ENCODE measurements at places on chromosomes 12 and 14.
A peak's percentile ranks its signal among the peaks of the same experiment; 100 is the strongest.

DNA sequence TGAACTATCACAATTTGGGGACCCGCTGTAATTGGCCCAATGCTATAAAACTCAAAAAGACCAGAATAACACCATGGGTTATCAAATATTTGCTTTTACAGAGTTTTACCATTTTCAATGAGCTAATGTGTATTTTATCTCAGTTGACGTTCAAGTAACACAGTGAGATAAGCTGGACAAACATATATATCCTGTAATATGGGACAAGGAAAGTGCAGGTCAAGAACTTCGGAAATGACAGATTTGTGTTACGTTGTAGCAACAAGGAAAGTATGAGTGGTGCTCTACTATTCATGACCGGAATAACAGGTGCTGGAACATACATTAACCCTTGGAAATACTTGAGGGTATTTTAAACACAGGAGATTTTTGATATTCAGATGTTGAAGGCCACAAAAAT, 566.4 kb upstream of the FLRT2 start:
- no peak for DNase-seq

DNA sequence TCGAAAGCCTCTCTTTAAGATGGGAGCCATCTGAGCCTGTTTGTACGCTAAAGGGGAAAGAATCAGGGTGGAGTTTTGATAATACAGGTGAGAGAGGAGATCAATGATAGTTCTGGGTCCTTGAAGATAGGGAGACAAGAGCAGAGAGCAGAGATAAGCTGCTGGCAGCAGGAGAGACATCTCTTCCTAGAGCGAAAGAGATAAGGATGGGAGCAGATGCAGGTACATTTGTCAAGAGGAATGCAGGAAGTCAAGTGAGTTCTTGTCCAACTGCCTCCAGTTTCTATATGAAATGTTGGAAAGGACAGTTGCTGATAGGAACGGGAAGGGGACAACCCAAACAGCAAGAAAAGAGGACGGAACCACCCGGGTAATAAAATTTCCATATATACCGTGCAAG, 24.7 kb upstream of the HIF1A start:
- no peak for DNase-seq

DNA sequence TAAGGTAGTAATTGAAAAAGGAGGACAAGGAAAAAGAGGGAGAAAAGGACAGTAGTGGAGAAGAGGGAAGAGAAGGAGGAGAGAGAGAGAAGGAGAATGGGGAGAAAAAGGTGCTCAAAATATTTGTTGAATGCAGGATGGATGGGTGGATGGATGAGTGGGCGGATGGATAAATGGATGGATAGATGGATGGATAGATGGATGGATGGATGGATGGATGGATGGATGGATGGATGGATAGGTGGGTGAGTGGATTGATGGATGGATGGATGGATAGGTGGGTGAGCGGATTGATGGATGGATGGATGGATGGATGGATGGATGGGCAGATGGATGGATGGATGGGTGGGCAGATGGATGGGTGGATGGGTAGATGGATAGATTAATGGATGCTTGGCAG, 21.3 kb upstream of the C14orf132 start:
- no peak for DNase-seq

DNA sequence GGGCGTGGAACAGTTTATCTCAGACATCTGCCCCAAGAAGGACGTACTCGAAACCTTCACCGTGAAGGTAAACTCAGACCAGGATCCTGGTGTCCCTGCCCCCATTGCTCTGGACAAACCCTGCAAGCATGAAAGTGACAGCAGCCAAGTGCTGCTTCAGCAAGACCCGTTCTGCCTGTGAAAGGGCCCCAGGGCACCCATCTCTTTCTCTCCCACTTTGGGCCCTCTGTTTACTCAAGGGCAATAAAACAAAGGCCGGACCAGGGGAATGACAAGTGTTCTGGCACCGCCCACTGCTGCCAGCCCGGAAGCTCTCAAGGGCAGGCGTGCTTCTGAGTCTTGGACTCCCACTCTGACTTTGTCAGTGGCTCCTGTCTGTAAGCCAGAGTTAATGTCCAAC, 35.3 kb downstream of the CD9 start:
- DNase-seq = no peak

DNA sequence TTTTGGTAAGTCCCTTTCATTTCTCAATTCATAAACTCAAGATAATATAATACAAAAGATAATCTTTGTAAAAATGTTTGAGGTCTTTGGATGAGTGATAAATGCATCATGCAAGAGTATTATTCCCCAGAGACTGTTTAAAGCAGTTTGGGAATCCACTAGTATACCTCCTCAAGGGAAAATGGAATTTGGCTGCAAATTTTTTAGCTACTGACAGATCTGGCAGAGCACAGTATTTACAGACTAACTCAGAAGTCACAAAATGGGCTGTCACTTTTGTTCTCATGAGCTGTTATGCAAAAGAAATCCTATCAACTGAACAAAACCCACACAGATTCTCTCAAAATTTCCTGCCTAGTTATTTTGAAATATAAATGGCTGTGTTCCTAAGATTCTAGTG, 9.9 kb downstream of the SPIC start:
- no peak for DNase-seq

DNA sequence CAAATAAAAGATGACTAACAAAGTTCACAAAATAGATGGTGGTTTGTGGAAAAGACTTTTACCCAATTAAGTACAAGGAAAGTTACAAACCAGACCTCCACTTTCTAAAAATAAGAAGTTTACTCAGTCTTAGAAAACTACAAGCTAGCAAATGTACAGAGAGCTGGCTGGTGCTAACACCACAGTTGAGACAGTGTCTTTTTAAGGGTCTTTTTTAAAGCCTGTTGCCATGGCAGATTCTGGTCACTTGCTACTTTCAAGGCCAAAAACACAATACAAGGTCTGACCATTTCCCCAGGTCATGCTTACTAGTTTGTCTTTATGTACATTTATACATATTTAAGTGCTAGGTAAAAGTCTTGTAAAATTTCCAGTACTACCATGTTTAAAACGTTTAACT, 2.4 kb downstream of the BTG1 start:
- peak; percentile 10 for DNase-seq

- peak; percentile 12 for DNase-seq
Measured at GRCh38 chr12:19643635-19644034, 204.3 kb downstream of the AEBP2 start.

GRCh38 chr12:120833849-120834248, 70.3 kb downstream of the SPPL3 start:
- peak; percentile 77 for DNase-seq

DNA sequence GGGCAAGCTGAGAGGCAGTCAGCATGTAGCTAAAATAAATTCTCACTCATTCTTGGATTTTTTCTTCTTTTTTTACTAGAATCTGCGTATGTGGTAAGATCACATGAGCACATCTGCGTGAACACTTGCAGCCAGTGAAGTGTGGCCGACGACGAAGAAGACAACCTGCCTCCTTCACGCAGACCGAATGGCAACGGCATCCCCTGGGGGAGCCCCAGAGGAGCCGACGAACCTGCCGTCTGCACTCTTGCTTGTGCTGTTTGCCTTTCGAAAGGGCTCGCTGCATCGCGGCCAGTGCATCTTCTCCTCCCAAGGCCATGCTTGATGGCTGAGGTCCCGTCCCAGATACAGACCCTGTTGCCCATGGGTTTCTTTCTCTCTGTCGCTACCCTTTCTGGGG, 113.8 kb downstream of the KCNK10 start:
- DNase-seq = no peak

GRCh38 chr12:52790427-52791270, 5.3 kb downstream of the KRT3 start:
- no peak for DNase-seq

DNA sequence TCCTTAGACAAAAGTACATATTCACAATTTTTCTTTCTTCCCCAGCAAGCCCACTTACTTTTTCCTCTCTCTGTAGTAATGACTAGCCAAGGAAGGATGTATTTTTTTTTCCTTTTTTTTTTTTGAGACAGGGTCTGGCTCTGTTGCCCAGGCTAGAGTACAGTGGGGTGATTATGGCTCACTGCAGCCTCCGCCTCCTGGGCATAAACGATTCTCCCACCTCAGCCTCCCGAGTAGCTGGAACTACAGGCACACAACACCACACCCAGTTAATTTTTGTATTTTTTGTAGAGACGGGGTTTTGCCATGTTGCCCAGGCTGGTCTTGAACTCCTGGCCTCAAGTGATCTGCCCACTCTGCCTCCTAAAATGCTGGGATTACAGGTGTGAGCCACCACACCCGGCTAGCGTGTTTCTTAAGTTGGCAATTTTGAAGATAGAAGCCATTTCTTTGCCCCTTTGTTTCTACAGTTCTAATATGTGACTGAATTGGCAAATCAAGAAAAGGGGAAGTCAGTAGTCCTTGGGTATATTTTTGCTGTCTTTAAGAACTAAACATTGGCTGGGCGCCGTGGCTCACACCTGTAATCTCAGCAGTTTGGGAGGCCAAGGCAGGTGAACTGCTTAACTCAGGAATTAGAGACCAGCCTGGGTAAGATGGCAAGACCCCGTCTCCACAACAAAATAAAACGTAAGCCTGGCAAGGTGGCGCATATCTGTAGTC, 3.2 kb upstream of the NACA start:
- DNase-seq = peak; percentile 13

GRCh38 chr12:126156806-126157574, 1091.8 kb downstream of the AACS start:
- no peak for DNase-seq

DNA sequence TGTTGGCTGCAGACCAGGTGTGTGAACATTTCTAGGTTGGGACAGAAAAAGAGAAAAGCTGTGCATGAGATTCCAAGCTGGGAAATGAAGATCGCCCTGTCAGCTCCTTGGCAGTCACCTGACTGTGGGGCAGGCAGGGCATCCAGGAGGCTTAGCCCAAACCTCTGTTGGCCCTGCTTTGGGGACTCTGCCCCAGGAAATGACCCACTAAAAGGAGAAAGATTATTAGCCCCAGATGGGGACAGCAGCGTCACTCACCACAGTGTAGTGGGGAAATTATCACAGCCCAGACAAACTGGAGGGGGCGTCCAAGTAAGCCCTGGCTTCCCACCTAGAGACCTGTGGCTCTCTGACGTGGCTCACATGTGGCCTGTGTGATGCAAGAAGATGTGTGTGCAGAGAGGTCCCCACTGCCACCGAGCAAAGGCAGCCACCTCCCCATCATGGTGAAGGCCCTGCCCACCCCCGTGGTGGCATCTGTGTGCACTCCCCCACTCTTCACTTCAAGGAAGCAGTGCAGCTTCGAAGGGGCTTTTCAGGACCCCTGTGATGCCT, 39.1 kb downstream of the DIO3 start:
- DNase-seq = no peak

DNA sequence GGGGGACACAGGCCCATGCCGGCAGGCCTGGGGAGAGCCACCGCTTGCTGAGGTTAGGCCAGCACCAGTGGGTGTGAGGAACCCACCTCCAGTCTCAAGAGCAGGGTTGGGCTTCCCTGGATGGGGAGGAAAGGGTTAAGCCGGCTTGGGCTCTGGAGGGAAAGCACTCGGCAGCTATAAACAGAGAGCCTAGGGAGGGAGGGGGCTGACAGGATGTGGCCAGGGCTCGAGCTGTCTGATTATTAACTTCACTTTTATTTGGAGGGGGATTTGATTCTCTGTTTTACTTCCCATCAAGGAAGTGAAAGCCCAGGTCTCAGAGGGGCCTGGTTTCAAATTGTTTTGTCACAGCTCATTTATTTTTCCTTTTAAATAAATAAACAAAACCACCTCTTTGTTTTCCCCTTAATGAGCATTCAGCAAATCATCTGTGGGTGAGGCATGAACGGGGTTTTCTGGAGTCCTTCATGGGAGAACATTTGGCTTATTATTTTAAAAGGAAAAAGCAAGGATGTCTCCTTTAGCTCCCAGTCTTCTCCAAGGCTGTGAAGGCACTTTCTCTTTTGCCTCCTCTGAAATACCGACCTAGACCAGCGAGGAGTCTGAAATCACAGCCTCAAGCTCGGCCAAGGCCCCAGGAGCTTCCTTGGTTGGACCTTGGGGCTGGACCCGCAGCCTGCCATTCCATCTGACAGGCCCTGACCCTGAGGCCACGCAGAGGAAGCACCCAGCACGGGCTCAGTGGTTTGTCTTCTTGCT, 21.9 kb upstream of the ZFP36L1 start:
- peak; percentile 46 for DNase-seq

- DNase-seq = no peak
Measured at GRCh38 chr14:71430678-71431376, 501.4 kb upstream of the RGS6 start.

DNA sequence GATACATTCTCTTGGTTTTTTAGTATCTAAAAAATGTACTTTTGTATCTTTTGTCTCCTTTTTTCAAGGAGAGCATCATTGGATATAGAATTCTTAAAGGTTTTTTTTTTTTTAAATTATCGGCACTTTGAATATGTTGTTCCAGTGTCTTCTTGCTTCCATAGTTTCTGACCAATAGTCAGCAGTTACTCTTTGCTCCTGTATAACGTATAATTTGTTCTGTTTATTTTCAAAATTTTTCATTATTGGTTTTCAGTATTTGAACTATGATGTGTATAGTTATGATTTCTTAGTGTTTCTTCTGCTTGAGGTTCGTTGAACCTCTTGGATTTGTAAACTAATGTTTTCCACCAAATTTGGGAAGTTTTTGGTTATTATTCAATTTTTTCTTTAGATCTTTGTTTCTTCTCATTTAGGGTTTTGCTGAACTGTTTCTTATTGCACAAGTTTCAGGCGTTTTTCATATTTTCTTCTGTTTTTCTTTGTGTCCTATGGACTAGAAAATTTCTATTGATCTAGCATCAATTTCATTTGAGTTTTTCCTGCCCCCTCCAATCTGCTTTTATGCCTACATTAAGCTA, 93.9 kb downstream of the PLBD1 start:
- DNase-seq = peak; percentile 37

GRCh38 chr12:5173511-5174011, 129.9 kb downstream of the KCNA5 start:
- no peak for DNase-seq

DNA sequence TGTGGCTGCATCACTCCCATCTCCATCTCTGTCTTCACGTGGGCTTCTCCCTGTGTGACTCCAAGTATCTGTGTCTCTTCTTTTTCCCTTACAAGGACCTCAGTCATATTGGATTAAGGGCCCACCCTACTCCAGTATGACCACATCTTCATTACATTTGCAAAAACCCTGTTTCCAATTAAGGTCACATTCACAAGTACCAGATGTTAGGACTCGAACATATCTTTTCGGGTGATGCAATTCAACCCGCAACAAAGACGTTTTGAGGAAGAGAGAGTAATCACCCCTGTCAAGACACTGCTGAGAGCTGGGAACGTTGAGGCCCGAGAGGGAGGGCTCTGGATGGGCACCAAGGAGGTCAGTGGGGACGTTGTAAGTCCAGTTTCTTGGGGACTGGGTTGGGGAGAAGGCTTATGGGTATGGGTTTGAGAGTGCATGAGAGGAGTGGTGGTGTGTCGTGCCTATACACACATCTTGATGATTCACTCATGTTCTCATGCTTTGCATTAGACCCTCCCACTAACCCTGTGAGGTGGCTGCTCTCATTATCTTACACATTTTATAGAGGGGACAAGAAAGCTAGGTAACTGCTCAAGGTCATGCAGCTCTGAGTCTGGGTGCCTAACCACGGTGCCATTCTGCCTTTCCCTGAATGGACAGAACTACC, 12.1 kb upstream of the IFI27 start:
- peak; percentile 96 for DNase-seq

DNA sequence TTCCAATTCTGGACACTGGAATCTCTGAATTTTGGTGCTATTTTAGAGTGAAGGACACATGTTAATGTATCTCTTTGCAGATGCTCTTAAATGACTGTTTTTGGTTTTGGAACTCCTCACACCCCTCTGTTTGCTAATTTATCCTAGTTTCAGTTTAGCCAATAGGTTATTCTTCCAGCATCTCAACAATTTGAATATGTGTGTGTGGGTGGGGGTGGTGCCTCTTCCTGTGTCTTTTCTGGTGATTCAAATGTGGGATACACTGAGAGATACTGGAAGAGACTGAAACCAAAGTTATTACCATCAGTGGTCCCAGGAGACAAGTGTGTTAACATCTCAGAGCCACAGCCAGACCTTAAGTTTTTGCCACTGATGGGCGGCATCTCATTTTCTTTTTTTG, 1317.4 kb upstream of the TMEM132C start:
- DNase-seq = no peak
